Hematopoietic multipotent progenitor cell treated with erythropoietin and hydrocortisone succinate and interleukin-3 and kit ligand, for 6 days (in vitro differentiated cells): ENCODE measurements at places on chromosomes 6 and 20.

DNA sequence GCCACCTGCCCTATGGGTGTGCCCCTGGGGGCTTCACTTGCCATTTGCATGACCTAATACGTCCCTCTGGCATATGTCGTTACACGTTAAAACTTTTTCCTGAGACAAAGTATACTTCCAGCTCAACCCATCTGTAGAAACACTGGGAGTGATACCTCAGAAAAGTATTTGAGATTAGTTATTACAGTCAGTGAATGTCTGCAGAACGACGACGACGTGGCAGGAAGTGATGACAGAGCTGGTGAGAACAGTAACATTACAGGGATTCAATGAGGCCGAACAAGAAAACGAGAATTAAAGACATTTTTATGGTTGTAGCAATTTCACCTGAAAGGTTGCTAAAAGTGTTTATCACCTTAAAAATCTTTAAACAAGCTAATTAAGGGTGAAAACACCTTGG, 40.2 kb downstream of the SASH1 start:
- DNase-seq, result no peak

GRCh38 chr6:2939315-2940009, 31.9 kb downstream of the SERPINB6 start:
- DNase-seq, result no peak

DNA sequence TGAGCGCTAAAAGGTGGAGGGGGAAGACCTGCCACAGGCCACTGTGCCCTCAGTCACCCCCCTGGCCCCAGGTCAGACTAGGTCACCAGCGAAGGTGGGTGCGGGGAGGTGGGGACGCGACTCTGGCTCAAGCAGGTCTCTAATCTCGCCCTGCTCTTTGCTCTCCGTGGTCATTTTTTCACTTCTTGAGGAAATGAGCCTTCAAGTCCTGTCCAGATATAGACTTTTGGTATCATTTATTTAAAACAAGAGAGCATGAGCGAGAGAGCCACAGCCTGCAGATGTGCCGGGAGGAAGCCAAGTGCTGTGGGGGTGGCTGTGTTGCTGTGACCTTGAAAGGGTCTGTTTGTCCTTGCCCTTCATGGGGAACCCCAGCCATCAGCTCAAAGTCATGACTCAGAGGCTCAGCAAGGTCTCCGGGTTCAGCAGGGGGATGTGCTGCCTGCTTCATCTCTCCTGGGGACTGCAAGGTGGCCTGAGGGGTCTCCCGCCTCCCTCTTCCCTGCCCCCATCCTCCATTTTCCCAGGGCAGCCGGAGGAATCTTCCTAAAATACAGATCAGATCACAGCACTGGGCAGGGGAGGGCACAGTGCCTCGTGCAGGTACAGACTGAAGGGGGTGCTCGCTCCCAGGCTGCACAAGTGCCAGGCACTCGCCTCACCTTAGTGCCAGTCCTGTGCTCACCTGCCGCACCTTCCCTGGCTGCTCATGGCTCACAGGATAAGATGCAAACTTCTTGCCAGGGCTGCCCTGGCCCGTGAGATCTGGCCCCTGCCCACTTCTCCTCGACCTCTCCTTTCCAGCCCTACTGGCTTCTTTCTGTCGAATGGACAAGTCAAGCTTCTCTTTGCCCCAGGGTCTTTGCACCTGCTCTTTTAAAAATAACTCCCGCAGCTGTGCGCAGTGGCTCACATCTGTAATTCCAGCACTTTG, 26.5 kb downstream of the SULF2 start:
- DNase-seq, result no peak

- peak; percentile 51 for DNase-seq
These were observed 15.1 kb downstream of the TBC1D32 start for GRCh38 chr6:121319112-121319553.

- no peak for DNase-seq
These were observed 19.4 kb upstream of the TRAF3IP2 start for GRCh38 chr6:111625099-111625416.

DNA sequence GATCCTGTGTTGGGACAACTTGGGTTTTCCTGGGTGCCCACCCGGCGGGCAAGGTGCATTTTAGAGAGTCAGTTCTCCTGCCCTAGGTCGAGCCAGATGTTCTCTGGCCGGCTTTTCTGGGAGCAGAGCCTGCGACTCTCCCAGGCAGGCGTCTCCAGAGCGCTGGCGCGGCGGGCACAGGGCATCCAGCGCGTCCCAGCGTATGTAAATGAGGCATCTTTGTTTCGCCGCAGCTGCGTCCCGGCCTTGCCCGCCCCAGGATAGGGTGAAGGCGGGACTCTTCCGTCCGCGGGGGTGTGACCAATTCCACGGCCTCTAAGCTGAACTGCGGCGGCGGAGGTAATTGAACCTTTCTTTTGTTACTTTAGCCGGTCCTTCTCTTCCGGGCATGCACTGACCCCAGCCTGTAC, 9.1 kb downstream of the GRIK2 start:
- DNase-seq, result no peak

DNA sequence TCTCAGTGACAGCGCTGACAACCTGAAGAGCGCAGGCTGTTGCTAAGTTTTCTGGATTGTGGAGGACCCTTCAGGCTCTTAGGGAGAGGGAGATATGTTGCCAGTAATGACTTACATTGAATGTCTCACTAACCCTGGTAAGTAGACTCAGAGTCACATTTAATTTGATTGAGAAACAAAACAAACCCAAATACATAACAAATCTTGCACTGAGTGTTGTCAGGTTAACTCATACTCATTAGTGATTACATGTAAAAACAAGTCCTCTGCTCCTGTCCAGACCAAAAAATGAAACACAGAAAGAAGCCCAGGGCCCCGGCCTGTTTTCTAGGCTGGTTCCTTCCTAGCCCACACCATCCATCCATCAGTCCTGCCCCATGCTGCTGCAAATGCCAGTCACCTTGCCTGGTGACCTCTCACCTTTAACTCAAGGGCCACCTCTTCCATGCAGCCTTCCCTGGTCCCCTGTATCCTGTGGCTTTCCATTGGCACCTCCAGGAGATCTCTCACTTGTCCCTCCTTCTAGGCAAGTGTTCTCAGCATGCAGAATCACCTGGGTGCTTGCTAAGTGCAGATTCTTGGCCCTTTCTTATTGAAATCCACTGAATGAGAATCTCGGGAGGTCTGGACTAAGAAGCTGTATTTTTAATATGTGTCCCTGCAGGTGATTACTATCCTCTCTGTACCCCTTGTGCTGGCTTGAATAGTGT, 34.7 kb upstream of the ERVFRD-1 start:
- no peak for DNase-seq

DNA sequence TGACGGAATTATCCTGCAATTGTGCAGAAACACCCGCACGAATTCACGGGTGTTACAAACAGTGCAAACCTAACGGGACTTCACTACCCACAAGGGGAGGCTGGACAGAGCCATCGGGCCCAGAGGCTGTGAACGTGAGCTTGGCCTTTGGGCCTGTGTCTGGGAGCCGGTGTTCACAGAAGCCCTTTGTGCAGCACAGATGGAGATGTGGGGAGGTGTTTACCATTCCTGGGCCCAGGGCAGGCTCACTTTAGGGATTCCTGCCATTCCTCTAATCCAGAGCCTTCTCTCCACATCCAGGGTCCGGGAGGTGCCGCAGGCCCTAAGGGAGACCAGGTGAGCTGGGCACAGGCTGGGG, 15.0 kb downstream of the COL9A3 start:
- DNase-seq, result no peak
